ENCODE measurements at places on chromosomes 3 and 15.

GRCh38 chr3:183577346-183577745 lies 21.8 kb upstream of the KLHL6 start:
- DNase-seq, result no peak

- no peak for DNase-seq
Observed at GRCh38 chr3:183317886-183318865, 65.1 kb downstream of the B3GNT5 start.

DNA sequence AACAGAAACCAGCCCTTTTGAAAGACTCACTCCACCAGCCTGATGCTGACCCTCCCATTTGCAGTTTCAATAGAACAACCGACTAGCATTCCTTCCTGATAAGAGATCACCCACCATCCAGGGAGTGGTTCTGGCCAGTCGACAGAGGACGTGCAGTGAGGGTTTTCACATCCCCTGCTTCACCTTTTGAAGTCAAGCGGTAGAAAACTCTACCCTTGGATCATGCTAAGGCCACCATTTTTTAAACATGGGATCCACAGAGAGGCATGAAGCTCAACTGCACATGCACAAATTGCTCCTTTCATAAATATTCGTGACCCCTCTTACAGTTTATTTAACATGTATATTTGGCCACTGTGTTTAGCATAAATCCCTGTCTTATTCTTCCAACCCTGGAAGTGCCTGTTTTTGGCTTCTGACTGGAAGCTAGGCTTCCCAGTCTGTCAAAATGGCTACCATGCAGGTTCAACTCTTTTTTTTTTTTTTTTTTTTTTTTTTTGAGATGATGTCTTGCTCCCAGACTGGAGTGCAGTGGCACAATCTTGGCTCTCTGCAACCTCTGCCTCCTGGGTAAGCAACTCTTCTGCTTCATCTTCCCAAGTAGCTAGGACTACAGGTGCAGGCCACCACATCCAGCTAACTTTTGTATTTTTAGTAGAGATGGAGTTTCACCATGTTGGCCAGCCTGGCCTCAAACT lies 1.0 kb upstream of the THUMPD3 start:
- no peak for DNase-seq

DNA sequence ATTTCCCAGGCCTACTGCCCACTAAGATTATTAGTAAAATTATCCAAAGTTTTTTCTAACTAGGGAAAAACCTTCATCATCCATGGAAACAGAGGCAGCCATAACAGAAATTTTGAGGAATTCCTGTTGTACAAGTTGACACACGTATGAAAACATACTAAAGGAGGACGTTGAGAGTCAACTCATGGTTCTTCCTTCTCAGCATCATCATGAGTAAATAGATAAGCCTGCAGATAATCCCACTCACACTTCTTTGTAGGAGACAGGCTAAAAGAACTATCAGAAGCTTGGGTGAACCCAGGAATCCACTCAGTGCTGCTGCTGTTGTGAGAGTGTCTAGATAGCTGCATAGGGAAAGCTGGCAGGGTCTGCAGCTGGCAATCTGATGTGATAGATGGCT lies 694.8 kb upstream of the NR2F2 start:
- no peak for DNase-seq

GRCh38 chr15:64754663-64755426 lies 20.5 kb downstream of the RBPMS2 start:
- DNase-seq, result no peak

DNA sequence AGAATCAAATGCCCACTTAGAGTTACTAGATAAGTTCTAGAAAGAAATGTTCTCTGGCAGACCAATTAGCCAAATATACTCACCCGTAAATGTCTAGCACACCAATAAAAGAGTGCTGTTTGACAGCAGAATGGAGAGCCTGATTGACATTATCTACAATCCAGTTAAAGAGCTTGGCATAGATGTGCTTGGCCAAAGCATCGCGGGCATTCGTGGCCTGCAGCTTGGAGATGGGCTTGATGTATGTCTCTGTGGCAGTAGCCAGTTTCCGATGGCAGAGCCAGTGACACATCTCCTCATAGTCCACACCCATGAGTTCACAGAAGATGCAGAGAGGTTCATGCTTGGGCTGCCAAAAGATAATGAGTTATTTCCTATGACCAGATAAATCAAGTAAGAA lies 101.5 kb upstream of the MYO5C start:
- no peak for DNase-seq

- no peak for DNase-seq
Observed at GRCh38 chr3:67531181-67532101, 123.0 kb downstream of the SUCLG2 start.

DNA sequence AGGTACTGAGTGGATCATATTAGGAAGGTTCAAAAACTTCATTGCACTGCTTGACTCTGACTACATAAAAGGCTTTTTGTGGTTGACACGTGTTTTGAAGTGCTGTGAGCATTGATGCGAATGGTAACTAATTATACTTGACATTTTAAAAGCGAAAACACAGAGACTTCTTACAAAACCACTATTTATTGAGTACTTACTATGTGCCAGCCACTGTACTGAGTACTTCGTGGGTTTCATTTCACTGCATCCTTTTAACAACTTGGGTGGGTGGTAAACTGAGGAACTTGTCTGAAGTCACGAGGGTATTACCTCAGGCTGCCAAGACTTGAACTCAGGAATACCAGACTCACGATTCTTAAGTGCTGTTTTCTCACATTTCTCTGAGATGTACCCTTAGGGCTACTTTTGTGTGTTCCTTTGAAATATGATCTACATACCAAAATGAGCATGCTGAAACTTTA lies 45.3 kb upstream of the PPP4R2 start:
- DNase-seq, result no peak

- no peak for DNase-seq
Observed at GRCh38 chr15:101359365-101359947, 64.4 kb upstream of the SNRPA1 start.

GRCh38 chr3:75305901-75306300 lies 358.2 kb upstream of the FRG2C start:
- DNase-seq, result no peak

DNA sequence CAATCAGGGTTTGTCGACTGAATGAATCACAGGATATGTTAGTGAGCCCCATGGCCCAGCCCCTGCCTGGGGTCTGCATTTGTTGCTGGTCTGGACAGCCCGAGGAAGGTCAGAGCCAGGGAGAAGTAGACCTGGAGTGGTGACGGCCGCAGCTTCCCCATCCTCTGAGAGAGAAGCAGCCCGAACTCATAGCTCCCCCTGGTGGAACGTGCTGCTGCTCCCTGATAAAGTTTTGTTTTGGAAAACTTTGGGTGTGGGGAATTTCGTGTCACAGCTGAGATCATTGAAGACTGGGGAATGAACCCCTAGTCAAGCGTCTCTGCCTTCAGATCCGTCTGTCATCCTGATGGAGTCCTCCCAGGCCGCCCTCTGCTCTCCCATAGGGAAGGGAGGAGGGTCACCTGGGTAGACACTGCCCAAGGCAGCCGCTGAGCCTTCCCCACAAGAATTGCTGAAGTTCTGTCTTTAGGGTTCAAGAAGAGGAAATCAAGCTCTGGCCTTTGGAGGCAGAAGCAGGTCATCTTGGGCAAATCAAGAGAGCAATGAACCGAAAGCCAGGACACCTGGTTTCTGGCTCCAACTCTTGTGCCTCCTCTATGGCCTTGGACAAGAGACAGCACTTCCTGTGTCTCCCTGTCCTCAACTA lies 60.5 kb downstream of the GLDN start:
- no peak for DNase-seq

DNA sequence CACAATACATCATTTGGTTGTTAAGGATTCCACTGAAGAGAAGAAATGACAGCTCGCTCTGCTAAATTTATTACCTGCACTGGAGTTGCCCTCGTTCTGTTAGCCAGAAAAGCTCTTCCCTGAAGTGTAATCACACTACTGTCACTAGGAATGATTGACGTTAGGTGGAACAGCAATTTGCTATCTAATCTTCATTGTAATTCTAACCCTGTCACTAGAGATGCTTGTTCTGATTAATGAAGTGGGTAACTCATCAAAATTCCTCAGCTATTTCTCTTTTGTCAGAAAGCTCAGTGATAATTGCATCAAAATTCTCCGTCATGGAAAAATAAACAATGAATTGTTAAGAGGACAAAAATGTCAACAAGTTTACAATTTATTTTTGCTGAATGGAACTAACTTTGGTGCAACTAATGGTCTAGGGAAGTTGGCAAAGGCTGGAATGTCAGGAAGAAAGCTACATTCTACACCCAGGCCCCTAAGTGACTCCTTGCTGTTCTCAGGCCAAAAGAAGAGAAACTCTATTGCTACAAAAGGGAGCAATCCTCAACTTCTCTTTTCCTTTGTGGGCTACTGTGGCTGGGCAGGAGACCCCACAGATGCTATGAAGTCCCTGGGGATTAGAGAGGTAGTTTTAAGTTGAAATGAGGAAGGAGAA lies 34.1 kb downstream of the CCDC191 start:
- DNase-seq, result no peak

DNA sequence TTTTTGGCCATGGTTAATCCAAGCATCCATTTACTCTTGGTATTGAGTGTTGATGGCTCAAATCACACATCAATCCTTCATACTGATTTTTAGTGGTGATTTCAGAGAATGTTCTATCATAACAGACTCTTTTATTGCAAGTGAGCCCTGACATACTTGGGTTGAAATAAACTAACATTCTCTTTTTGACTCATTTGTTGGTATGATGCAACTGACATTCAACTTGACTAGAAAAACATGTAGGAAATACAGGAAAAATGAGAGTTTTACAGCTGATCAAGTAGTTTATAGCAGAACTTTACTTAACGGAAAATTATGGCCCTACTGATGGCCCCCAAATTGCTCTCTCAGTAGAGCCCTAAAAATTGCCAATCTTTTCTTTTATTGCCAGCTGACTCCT lies 173.9 kb upstream of the CD96 start:
- DNase-seq, result no peak

- no peak for DNase-seq
Observed at GRCh38 chr3:119596398-119596797, 1.3 kb upstream of the PLA1A start.

DNA sequence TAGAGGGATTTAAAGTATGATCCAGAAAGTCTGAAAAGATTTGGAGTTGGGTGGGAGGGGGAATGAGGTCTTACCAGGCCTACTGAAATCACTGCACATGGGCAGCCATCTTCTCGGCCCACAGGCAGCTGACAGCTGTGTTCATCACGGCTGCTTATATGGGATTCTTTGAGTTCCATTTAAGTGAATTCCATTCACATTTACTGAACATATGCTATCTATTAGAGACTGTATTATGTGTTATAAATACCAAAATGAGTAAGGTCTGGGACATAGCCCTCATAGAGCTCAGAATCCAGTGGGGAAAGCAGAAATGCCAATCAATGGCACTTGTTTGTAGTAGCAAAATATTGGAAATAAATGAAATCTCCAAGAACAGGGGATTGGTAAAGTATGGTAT lies 91.1 kb downstream of the TRIM42 start:
- DNase-seq, result no peak

GRCh38 chr3:9862391-9863057 lies 17.5 kb downstream of the CIDEC start:
- DNase-seq, result no peak

DNA sequence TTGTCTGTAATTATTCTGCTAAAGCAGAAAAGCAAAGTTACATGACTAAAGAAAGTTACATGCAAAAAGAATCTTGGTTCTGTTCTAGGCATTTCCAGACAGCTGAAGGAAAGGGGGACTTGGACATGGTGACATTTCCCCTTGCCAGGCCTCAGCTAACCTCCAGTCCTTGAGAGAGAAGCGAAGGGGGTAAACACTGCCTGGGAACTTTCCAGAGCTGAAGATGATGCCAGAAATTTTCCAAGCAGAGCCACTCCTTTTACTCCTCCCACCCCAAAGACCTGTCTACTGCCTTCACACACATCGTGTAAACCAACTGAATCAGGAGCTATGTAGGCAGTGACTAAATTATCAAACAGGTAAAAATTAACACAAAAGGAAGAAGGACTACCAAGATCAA lies 5.4 kb downstream of the MEX3B start:
- no peak for DNase-seq

- no peak for DNase-seq
Observed at GRCh38 chr3:43859766-43860165, 169.0 kb downstream of the ABHD5 start.

- no peak for DNase-seq
Observed at GRCh38 chr3:72550582-72551262, 297.5 kb downstream of the SHQ1 start.

- DNase-seq, result no peak
Observed at GRCh38 chr15:98853617-98854420, 153.8 kb downstream of the PGPEP1L start.

DNA sequence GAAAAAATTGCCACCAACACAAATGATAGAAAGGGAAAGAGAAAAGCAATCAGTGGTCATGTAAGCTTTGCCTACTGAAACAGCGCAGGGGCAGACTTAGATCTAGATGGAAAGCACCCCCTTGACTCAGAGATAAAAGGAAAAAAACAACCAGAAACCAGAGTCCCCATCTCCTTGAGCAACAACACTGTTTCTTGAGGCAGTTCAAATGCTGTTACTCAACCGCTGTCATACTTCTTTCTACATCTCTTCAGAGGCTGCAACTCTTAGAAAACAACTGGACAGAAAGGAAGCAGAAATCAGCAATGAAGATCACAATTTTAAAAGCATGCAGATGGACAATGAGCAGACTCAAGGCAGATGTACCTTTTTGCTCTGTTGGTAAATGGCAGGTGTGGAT lies 36.5 kb downstream of the FSIP1 start:
- no peak for DNase-seq

- no peak for DNase-seq
Observed at GRCh38 chr3:172513488-172513887, 9.7 kb downstream of the TNFSF10 start.

Data from stimulated activated CD4-positive, alpha-beta T cell treated with anti-CD3 and anti-CD28 coated beads, Interleukin-2, amount 100 ng/mL, for 48 hours (primary cell).